ENCODE measurements at places on chromosomes 1 and 21.

- peak; percentile 75 for DNase-seq
These were observed 46.7 kb downstream of the PHC2 start for GRCh38 chr1:33384040-33384812.

GRCh38 chr1:182662121-182662890 is 22.1 kb downstream of the RGS8 start:
- no peak for DNase-seq

DNA sequence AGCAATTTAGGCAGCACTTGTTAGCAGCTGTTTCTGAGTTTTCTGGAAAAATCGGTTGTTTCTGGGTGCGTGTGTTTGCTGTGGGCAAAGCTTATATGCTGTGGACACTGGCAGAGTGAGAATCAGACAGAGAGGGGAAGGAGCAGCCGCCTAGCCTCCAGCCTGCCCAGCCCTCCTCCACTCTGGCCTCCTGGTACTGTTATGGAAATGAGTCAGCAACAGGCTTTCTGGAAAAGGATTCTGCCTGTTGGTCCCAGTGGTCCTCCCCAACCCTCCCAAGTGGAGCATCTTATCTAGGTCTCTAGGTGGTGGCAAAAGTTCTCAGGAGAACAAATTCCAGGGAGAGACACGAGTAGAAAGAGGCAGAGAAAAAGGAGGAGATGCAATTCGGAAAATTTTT is 42.2 kb upstream of the GOLT1A start:
- peak; percentile 46 for DNase-seq

GRCh38 chr1:108722292-108722691 is 9.6 kb downstream of the FNDC7 start:
- DNase-seq: no peak

DNA sequence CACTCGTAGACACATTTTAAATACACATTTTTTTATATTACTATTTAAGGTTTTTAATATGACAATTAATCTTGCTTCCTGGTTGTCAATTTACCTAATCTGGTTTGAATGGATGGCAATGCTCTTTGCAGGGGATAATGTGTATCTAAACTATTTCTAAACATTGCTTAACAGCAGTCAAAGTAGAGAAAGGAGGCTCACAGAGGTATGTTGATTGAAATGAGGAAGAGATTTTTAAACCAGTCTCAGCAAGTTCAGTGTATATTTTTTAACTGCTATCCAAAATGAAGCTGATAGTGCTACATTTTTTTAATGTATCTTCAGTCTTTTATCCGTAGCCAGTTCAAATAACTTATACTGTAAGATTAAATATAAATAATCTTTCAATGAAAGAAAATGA is 17.4 kb downstream of the FMO1 start:
- no peak for DNase-seq

DNA sequence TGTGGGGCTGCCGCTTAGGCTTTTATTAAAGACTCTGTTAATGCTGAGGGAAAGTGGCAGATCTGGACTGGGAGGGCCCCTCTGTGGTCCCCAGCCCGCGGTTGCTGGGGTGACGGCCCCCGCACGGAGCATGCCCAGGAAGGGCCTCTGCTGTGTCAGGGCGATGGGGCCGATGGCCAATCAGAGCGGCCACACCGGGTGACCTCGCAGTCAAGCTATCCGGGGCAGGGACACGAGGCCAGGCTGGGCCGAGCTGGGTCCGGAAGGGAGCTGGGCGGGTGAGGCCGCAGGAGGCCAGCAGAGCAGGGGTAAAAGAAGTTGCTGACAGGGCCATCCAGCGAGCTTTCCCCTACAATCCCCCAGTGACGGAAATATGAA is 145.1 kb downstream of the CASZ1 start:
- DNase-seq: no peak

DNA sequence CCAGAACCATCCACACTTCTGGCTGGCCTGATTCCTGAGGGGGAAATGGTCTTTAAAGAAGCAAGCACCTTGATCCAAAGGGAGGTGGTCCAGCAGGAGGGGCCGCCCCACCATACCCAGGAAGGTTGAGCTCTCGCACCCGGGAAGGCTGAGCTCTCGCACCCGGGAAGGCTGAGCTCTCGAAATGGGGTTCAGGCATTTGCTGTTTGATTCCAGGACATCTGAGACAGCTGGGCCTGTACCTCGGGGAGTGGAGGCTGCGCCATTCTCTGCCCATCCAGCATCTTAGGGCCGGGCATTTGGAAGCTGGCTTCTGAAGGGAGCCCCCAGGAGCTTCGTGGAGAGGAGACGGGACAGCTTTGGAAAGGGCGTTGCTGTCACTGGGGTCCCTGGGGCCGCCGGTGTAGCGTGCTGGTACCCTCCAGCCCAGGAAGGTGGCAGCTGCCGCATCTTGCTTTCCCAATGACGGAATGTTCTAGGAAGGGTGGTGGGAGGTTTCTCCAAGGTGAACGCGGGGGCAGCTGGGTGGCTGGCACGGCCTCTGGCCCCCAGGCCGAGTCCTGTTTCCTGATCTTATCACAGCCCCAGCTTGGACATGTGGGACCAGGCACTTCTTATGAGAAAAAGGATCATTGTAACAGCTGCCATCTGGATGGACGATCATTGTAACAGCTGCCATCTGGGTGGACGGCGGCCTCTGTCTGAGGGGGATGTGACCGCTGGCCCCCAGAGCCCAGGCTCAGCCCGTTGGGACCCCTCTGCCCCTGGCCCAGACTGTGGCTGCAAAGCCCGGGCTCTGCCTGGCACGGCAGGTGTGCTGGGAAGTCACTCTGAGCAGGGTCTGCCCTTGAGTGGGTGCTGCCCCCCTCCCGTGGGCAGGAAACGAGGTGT is 61.6 kb downstream of the COL18A1 start:
- DNase-seq: no peak

- no peak for DNase-seq
These were observed 27.9 kb downstream of the PATJ start for GRCh38 chr1:61770131-61770530.

DNA sequence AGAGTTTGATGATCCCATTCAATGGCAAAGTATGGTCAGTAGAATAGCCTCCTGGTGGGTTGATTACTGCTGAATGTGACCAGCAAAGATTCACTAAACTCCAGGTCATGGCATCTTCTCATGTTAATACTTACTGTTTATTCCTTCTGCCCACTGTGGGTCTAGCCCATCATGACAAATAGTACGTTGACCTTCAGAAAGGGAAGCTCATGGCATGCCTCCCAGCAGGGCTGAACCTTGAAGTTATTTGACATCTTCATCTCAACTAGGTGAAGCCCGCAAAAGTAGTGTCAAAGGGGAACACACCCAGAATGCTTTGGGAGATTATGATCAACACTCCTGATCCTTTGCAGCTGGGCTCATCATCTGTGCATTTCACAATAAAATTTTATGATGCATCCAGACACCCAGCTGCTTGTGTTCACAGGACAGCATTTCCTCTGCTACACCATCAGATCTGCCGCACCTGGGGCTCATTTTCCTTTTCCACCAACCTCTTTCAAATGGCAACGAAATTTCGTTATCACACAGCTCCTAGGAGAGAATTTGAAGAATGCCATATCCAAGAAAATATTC is 49.6 kb downstream of the HLX start:
- no peak for DNase-seq

DNA sequence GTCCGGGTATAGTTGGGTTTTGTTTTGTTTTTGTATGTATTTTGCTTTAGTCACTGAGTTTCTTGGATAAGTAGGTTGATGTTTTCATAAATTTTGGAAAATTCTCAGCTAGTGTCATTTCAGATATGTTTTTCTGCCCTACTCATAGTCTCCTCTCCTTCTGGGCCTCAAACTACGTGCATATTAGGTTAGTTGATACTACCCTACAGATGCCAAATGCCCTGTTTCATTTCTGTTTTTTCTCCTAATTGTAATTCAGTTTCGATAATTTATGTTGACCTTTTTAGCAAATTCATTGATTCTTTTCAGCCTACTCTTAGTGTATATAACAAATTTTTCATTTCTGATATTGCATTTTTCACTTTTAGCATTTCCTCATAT is 268.6 kb upstream of the RGS18 start:
- DNase-seq: no peak

GRCh38 chr1:86150553-86151055 is 6.0 kb downstream of the COL24A1 start:
- peak; percentile 16 for DNase-seq

GRCh38 chr1:38745476-38746401 is 113.8 kb downstream of the RRAGC start:
- no peak for DNase-seq

DNA sequence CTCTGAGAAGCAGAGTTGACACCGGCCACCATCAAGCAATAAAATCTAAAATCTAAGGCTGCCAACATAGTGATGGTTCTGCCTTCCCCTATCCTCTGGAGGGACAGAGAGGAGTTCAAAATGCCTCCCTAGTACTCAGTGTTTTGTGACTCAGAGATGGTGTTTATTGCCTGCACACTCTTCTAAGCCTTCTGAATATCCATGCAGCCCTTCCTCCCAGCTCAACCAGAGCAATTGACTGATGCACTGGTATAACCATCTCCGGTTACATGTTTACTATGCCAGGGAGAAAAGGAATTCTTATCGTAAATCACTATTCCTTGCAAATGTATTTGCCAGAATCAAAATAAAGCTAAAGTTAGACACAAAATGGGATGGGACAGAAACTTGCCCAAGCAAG is 132.9 kb upstream of the RAB4A start:
- DNase-seq: no peak

DNA sequence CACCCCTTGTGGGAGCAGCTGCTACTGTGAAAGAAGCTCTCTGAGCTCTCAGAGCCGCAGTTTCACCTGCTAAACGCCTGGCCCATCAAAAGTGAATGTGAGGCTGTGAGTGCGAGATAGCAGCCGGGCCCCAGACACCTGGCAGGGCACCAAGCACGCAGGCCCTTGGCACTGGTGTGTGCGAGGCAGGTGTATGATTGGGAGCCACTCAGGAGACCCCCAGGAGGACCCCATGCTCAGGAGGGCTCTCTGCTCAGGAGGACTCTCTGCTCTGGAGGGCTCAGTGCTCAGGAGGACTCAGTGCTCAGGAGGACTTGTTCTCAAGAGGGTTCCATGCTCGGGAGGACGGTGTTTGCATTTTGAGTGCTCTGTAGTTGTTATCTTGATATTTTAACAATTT is 14.3 kb upstream of the ADARB1 start:
- DNase-seq: no peak

- DNase-seq: peak; percentile 58
These were observed 2.7 kb downstream of the CD34 start for GRCh38 chr1:207908107-207908734.
